ENCODE measurements at places on chromosomes 11 and 22.

DNA sequence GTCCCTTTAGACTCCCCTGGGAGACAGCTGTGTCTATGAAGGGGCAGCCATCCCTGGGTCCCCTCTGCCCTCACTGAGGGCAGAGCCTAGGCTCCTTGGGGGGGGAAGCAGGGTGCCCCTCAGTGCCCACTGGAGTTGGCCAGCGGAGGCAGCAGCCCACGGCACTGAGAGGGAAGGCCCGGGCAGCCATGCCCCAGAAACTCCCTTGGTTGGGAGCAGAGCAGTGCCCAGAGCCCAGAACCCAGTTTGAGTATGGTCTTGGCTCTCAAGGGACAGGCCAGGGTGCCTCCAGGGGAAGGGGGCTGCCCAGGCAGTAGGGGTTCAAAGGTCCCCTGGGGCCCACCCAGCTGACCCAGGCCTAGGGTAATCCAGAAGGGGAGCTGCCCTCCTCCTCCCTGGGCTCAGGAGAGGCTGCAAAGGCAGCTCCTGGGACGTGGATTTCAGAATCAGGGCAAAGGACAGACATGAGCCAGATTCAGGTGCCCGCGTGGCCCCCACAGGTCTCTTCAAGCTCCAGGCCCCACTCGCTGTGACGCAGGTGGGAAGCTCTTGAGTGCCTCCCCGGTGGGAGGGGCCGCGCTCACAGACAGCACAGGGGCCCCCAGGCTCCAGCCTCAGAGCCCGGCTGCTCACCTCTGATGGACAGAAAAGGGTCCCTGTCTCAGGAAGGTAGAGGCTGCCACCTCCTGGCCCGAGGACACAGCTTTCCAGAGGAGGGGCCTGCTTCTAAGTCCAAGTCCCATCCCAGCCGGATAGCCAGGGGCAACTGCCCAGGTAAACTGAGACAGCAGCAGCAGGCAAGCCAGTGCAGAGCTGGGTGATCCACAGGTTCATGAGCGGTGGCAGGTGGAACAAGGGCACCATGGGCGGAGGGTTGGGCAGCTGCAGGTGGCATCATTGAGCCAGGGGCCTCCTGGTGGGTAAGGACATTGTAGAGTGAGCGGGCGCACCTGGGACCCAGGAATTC is 2.6 kb downstream of the C11orf21 start:
- DNase-seq = peak; percentile 35

- DNase-seq = no peak
These were observed 28.0 kb upstream of the RRAS2 start for GRCh38 chr11:14386895-14387480.

DNA sequence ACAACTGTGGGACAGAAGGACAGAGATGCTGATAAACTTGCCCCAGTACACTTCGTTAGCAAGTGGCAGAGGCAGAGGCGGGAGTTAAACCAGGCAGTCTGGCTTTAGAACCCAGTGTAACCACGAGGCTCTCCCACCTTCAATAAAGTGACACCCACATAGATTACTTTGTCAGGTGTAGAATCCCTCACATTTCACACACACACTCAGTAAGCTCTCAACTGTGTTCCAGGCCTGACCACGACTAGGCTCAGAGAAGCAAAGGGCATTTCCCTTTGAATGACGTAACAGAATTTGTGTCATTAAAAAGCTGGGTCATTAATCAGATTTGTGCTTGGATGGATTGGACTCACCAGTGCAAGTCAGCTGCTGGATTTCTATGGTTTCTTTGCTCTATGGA is 118.3 kb upstream of the RCN1 start:
- DNase-seq = no peak

DNA sequence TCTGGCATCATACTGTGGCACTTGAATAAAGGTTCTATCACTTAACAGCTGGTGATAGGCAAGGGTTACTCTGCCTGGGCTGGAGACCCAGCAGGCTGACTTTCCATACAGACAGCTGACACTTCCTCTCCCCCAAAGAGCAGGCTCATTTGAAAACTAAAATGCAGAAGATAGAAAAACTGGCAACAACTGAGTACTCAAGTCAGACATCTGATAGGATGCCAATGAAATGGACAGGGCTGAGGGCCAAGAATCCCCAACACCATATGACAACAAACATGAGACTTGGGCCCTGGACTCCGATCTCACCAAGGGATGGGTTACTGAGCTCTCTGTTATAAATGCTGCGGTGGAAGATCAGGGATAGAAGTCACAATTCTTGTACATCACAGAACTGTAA is 237.2 kb downstream of the LRRC4C start:
- DNase-seq = no peak

GRCh38 chr11:113895367-113896155 is 9.0 kb upstream of the HTR3B start:
- DNase-seq = no peak

Measured in NB4 (cell line).